ENCODE measurements at places on chromosomes 11 and 22.

GRCh38 chr11:127074151-127074761 is 73.7 kb upstream of the KIRREL3 start:
- DNase-seq: no peak

DNA sequence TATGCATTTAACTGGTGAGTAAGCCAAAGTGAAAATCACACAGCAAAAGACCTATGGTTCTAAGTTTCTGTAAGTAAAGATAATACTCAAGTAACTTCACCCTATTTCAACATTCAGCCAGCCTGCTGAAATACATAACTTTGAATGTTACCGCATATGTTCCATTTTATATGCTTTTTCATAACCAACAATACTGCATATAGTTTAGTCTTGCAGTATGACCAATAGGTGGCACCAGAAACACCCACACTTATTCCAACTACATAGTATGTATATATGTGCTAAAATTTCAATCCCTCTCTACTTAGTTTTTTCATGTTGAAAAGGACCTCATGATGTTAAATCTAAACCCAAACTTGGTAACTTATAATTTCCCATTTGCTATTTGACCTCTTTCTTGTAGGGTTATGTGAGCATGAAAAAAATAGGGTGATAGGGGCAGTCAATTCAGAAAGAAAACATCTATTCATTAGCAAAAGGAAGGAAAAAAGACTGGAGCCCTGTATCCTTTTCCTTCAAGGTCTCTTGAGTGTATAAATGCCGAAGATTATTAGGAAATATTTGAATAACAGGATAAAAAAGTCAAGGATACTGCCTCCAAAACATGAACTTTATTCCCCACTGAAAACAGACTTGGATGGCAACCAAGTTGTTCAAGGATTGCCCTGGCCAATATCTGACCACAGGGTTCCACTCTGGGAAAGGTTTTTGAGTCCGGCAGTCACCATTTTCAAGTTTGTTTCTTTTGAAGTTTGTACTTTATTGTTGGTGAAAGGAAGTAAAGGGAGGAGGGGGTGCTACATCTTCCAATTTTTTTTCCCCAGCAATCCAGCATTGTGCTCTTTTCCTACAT is 23.8 kb upstream of the FZD4 start:
- no peak for DNase-seq

- peak; percentile 49 for DNase-seq
These were observed 19.5 kb downstream of the PIK3IP1 start for GRCh38 chr22:31272522-31273446.

DNA sequence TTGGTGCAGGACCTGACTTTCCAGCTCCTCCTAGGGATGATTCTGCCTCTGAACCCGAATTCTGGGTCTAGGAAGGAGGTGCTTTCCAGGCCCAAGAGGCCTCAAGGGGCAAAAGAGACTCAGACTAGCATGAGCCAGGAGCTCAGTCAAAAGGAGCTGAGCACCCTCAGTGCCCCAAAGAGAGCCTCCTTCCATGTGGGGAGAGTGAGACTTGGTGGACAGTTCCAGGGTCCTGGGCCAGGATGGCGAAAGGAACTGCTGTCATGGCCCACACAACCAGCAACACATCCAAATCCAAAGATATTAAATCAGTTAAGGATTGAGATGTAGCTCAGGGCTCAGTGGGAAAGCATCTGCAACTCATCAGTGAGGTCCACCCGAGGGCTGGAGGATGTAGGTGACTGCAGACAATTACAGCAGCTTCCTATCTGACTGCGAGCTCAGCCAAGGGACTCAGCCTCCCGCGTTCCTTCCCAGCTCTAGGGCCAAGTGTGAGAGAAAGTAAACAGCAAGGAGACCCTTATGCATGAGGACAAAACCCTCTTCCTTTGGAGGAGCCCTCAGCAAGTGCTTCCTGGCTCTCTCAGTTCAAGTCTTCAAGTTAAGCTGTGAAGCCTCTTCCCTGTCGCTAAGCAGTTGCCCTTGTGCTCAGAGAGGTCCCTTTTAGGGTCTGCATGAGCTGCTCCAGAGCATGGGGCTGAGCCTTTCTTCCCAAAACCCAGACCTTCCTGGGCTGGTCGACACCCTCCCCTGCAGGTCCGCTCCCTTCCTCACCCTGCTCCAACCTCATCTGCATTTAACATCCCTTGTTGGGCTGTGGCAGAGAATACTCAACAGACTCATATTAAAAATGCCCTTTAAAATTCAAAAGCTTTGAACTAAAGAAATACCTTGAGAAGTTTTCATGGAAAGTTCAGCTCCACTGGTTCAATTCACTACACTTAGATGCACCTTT is 35.8 kb downstream of the C11orf58 start:
- DNase-seq: no peak

DNA sequence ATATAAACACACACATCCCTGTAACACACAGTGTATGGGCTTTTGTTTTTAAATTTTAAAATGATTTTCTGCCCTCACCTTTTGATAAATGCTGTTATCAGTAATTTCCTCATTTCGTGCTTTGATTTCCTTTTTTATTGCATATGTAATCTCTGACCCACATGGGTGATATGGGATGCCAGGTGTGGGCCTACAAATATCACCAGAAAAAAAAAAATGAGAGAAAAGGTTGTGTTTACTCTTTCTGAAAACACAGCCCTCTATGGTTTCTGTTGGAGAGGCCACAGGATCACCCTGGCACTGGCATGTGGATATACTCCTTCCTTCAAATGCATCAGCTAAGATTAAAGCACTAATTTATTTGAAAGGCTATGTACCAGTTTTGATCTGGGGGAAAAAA is 17.0 kb downstream of the DRD2 start:
- DNase-seq: no peak

DNA sequence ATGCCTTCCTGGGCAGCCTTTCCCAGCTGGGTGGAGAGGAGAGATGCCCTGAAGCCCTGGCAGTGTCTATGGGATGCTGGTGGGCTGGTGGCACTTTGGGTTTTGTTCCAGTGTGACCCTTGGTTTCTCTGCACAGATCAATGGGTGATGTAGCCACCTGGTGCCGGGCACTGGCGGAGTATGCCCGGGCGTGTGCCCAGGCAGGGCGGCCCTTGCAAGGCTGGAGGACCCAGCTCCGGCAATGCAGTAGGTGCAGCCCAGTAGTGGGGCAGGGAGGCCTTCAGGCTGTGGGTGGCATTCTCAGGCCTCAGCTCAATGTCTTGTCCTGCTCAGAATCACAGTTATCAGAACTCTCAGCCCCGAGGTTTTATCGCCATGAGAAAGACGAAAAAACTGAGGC is 11.9 kb downstream of the OTOG start:
- DNase-seq: no peak

DNA sequence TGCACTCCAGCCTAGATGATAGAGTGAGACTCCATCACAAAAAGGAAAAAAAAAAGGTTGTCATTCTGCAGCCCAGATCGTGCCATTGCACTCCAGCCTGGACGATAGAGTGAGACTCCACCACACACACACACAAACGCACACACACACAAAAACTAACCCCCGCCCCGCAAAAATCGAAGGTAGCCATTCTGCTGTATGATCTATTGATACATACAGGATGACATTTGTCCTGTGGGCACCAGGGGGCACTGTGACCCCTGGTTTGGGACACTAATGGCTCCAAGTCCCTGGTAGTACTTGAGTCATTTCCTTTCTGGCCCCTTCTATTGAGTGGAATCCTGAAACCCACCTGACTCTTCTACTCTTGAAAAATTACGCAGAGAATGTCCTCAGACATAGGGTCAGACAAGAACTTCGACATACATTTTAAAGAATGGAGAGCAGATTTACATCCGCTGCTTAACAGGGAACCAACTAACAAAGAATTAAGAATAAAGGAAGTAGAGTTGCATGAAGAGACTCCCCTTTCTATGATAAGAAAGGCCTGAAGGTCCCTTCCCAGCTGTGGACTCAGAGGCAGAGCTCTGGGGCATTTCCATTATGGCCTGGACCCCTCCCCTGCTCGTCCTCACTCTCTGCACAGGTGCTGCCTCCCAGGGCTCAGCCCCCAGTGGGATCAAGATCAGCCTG is 35.0 kb upstream of the PRAME start:
- peak; percentile 31 for DNase-seq

DNA sequence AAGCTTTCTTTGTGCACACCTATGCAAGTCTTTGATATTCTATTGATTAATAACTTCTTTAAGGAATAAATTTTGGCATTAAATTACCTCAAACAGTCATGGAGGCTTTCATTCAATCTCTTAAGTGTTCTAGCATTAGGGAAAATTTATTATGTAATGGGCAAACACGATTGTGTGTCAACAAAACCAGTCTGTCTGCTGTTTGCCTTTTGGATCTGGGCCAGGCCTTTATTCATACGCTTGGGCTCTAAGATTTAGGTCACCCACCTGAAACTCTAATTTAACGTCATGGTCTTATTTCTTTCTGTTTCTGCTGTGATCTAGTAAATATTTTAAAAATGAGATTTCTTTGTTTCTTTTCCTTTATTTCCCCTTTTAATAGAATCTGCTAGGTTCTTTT is 1270.6 kb downstream of the LRRC4C start:
- no peak for DNase-seq

GRCh38 chr22:48603621-48604320 is 1223.9 kb downstream of the BRD1 start:
- no peak for DNase-seq

DNA sequence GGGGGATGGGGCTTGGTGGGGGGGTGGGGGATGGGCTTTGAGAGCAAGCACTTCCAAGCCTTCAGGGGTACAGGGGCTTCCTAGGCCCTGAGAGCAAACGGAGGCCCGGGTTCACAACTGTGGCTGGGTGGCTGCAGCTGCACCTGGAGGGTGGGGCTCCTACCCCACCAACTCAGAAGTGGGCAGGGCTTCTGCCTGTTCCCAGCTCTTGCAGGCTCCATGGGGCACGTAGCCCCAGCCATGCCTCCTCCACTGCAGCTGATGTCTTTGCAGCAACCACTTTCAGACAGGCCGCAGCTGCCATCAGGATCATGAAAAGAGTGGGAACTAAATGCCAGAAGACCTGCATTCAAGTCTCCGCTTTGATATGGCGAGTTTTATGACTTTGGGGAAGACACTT is 464.3 kb downstream of the NELL1 start:
- no peak for DNase-seq

- DNase-seq: no peak
These were observed 13.4 kb downstream of the TNKS1BP1 start for GRCh38 chr11:57311109-57311936.

DNA sequence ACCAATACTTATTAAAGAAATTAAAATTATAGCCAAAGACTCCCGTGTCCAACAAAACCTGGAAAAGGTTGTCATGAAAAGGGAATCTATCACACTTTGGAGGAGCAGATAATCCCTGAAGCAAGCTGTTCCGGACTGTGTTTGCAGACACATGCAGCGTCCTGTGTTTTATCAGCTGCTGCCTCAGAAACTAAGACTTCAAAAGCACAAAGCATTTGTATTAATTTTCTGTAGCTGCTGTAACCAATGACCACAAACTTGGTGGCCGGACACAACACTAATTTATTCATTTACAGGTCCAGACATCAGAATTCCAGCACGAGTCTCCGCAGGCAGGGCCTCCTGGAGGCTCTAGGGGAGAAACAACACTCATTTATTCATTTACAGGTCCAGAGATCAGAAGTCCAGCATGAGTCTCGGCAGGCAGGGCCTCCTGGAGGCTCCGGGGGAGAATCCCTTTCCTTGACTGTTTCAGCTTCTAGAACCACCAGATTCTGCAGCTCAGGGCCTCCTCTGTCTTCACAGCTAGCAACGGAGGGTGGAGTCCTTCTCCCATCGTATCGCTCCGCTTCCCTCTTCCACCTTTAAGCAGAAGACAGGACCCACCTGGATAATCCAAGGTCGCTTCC is 465.3 kb downstream of the BRD1 start:
- no peak for DNase-seq

GRCh38 chr11:27296497-27296896 is 66.5 kb downstream of the CCDC34 start:
- no peak for DNase-seq
